ENCODE measurements at places on chromosomes 1 and 21.

DNA sequence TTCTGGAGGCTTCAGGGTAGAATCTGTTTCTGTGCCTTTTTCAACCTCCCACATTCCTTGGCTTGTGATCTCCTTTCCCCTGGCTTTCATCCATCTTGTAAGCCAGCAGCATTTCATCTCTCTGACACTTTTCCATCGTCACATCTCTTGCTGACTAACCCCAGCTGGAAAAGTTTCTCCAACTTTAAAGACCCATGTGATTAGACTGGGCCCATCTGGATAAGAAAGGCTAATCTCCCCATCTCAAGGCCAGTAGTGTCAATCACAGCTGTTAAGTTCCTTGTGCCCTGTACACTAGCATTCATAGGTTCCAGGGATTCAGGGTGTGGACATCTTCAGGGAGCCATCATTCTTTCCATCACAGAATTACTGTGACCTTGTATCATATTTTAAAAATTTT lies 452.1 kb downstream of the TTLL7 start:
- no peak for DNase-seq

DNA sequence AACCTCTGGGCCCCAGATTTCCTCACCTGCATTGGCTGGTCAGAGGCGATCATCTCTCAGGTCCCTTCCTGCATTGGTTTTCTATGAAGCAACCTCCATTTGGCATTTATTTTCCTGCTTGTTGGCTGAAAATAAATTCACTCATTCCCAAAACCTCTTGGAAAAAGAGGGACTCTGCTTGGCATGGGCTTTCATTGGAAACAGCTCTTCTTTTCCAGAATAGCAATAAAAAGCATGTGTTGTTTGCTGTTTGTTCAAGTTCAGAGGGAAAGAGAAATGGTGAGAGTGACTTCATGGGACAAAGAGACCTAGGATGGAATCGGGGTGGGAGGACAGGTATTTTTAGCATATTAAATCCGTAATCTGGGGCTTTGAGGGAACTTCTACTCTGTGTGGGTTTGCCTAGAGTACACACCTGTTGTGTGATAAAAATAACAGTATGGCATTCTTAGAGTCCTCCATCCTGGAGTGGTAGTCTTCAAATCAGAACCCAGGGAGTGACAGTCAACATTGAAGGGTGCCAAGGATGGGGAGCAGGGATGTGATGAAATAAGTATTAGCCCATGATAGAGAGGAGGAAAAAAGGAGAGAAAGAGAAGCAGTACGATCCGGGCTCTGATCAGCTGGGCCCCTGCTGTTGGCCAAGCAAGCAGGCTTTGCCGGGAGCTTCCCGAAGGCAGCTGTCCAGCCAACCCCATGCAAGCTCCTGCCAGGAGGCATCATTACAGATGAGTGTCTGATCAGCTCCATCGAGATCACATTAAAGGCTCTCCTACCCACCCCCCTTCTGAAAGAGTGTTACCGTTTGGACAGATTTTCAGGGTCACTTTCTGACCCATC lies 131.9 kb upstream of the NFIA start:
- no peak for DNase-seq

DNA sequence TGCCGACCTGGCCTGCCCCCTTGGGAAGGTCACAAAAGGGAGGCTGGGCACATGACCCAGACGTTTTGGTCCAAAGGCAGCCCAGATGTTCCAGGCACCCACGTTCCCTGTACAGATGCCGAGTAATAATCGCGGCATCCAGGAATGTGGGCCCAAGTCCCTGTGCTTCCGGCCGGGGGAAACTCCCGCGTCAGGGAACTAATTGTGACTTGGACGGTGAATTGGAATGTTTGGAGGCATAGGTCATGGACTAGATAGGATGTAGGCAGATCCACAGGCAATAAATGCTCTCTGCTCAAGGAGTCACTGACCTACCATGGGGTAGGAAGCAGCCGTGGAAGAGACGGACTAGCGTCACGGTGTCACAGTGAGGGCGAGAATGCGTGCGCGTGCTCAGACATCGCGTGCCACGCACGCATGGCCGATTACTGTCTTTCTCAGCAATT lies 178.4 kb downstream of the DUSP10 start:
- no peak for DNase-seq

- DNase-seq: no peak
These were observed 11.9 kb downstream of the ETS2 start for GRCh38 chr21:38817371-38818324.

- DNase-seq: no peak
These were observed 649.5 kb upstream of the CAMK1G start for GRCh38 chr1:208933984-208934525.

Data from GM12891 (cell line).